ENCODE measurements at places on chromosomes 12 and 14. TPM values are rescaled to one million over a fixed set of nuclear protein-coding genes. Genes with fewer than 3 reads are reported as not detected.

ALDH2 gene
- 3.1 TPM for total RNA-seq

PRB2 gene
- total RNA-seq, result not detected

DNA sequence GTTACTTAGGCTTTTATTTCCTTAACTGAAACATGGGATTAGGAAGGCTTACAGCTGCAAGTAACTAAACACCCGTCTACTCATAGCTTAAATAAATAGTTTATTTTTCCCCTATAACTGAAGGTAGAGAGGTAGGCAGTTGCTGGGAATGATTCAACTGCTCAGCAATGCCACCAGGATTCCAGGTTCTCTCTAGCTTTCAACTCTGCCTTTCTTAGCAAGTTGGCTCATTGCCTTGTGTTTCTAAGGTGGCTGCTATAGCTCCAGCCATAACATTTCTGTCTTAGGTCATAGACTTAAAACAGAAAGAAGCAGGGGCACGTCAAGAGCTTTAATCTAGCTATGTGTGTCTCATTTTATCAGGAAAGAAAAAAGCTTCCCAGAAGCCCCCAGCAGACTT lies 103.7 kb upstream of the MDM1 start:
- DNase-seq, result no peak

DNA sequence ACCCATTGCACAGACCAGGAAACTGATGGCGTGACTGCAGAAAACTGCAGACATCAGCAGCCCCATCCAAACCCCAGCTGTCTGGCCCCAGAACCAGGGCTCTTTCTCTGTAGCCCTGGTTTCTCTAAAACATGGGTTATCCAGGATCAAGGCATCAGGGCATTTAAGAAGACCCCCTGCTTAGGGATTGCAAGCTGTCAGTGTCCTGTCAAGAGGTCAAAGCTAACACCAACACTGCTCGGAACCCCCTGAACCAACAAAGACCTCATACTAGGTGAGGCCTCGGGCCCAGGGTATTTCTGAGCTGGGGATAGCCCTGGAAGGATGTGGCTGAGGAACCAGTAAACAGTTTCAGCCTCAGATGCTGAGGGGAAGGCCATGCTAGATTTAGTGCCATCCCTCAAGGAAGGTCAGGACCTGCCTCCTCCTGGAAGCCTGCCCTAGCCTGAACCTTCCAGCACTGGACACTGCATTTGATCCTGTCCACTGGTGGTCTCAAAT lies 39.2 kb downstream of the BCL11B start:
- no peak for DNase-seq

DNA sequence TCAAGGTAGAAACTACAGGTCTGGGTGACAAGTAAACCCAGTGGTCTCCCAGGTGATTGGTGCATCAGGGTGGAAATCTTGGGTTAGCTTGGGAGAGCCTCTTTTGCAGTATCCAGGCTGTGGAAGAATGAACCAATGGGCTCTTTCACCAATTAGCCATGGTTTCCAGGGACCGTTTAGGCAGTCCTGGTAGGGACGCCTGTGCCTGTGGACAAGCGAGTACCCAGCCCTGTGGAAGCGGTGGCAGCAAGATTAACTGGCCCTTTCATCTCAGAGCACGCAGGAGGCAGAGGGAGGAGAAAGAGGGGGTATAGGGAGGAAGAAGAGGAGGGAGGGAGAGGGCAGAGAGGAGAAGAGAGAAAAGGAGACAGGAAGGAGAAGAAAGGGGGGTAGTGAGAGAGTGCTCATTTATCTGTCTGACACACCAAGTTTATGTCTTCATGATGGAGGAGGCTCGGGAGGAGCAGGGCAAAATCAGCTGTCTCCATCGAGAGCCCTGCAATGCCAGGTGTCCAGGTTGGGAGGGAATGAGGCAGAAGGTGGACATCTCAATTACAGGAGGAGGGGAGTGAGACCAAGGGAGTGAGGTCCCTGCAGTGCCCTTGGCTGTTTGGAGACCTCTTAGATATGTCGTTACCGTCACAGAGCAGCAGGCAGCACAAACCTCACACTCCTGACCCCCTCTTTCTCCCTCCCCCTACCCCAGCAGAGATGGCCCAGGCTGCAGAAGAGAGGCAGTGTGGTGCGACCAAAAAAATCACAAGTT lies 4.6 kb upstream of the ZDHHC22 start:
- no peak for DNase-seq

DNA sequence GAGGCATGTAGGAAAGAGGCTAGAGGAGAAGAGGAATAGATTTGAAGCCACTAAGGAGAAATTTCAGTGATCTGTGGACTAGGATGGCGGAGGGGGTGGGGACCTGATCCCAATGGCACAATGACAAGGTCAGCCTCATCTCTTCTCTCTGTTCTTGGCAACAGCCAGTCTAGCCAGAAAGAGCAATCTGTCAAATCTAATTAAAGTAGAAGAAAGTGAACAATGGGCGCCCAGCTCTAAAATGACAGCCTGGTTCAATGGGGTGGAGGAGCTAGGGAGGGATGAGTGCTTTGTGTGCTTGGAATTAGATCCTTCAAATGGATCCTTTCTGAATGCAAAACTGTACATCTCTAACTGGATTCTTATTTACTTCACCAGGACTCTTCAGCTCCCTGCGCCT lies 37.2 kb upstream of the TUBA1C start:
- DNase-seq, result no peak

GRCh38 chr12:114903083-114903691 lies 219.2 kb upstream of the TBX3 start:
- no peak for DNase-seq
